Activated naive CD4-positive, alpha-beta T cell treated with anti-CD3 and anti-CD28 coated beads, Interleukin-2, amount 10 ng/mL, durations not matched to agents 7 days and 5 days (primary cell): ENCODE measurements at places on chromosomes 2 and 18.

DNA sequence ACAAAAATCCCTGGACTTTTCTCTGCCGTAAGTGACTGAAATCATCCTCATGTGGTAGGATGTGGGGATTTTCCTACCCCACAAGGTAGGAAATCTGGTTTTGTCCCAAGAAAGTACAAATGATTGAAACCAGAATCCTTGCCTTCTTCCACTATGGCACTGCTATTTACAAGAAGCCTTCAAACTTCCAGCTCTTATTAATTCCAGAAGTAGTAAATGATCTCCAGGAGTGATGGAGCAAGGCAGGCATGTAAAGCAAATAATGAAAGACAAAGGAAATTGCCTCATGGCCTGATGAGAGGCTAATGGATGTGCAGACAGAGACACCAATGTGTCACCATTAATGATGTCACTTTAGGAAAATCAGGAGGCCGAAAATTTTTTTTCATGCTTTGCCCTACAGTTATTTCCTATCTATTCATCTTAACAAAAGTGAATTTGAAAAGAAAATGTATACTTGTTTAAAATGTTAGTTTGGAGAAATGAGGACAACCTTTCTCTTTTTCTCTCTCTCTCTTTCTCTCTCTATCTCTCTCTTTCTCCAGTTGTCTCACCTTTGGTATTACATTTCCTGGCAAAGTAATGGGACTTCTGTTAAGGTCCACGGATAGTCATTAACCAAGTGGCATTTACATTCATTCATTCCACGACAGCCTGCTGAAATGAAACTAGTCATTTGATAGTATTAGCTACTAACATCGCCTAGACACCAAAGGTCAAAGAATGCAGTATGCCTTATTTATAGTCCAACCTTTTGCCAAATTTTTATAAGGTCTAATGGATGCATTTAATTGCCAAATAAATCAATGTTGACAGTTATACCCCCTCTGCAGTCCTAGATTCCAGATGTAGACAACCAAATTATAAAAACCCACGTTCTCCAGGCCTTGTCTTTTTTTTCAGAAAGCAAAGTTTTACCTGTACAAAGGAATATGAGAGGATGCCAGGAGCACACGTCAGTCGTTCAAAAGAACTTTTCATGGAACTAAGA lies 5.0 kb upstream of the EVA1A start:
- DNase-seq = no peak

- peak; percentile 69 for DNase-seq
Measured at GRCh38 chr2:157596992-157597681, 31.5 kb downstream of the ACVR1C start.

DNA sequence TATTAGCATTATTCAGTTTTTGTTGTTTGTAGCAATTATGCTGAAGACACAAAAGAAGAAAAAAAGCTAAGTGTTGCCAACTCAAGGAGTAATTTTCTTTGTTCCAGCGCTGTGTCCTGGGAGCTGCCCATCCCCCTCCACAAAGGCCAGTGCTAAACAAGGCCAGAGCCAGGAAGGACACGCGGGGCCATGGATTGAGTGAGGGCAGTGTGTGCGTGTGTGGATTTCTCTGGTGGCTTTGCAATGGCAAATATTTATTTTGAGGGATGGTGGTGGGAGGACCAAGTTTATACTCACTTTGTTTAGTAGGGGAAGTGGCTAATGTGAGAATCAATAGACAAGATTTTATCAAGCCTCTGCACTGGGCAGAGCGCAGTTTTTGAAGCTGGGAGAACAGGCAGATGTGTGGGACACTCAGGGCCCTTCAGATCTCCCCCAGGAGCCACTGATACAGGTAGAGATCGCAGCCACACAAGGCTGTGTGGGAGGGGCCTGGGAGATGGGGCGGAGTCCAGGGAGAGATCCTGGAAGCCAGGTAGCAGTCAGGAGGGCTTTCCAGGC lies 11.4 kb downstream of the AGAP1 start:
- no peak for DNase-seq

GRCh38 chr2:45180033-45180746 lies 170.9 kb upstream of the SIX2 start:
- DNase-seq = no peak

DNA sequence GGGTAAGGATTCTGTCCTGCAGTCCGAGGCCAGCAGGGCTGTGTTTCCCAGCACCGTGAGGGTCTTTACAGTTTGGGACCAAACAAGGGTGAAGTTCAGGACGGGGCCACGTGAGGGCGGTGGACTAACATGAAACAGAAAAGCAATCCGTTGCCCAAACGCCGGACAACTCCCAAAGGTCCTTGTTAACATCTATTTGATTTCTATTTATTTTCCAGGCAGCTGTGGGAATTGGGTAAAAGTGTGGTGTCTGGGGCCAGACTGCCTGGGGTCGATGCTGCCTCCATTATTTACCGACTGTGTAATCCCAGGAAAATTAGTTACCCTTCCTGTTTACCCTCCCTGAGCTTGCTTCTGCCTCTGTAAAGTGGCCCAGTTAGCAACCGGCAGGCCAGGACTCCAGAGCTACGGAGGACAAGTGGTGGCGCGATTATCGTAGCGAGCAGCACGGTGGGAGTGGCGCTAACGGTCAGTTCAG lies 66.3 kb upstream of the TCF7L1 start:
- peak; percentile 62 for DNase-seq

DNA sequence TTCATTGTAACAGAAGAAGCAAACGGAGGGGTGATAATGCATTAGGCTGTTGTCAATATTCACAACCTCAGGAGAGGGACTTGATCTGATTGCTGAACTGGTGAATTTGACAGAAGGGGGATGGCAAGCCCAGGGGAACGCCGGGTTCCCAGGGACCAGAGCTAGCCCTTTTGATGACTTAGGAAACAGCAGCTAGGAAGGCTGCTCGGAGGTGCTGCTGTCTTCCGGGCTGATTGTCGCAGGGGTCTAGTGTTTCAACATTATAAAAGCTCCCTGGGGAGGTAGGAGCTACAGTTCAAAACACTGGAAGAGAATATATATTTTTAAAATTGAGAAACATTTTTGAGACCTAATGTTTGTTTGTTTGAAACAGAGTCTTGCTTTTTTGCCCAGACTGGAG lies 47.3 kb downstream of the CD8B2 start:
- DNase-seq = no peak

- DNase-seq = no peak
Measured at GRCh38 chr2:219769090-219769910, 141.9 kb downstream of the SLC4A3 start.

DNA sequence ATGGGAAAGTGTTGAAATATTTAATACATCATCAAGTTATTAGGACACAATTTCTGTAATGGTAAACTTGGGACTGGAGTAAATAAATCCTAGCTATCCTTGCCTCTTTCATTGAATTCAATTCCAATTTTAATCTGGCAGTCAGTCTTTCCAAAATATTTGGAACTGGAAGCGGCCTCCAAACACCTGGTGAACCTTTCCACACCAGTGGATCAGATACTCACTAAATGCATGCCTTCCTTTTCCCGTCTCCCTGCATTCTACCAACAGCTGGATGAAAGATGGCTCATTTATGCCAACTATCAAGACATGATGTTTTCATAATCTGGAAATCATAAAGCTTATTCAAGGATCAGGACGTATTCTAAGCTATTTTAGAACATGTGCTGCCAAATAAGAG lies 488.2 kb upstream of the SPHKAP start:
- DNase-seq = no peak

GRCh38 chr2:200089756-200090109 lies 134.4 kb downstream of the MAIP1 start:
- no peak for DNase-seq

DNA sequence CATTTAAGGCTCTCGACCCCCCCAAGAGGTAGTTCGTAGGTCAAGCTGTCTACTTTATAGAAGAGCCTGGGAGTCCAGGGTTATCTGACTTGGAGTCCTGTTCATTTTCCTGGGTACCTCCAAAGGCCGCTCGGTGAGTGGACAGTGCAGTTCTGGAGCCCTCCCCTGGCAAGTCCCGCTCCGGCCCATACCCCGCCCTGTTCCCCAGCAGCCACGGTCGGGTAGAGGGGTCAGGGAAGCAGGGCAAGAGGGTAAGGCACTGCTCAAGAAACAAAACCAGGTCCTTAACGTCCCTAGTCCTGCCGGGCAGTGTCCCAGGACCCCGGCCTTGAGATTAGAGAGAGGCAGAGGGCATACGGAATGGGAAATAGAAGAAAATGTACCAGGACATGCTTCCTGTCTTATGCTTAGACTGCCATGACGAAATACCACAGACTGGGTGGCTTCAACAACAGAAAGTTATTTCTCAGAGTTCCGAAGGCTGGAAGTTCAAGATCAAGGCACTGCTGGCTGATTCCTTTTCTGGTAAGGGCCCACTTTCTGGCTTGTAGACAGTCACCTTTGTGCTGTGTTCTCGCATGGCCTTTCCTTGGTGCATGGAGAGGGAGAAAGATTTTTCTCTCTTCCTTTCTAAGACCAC lies 5.4 kb upstream of the HPCAL1 start:
- DNase-seq = no peak

GRCh38 chr2:28949617-28950305 lies 31.3 kb upstream of the TOGARAM2 start:
- no peak for DNase-seq

DNA sequence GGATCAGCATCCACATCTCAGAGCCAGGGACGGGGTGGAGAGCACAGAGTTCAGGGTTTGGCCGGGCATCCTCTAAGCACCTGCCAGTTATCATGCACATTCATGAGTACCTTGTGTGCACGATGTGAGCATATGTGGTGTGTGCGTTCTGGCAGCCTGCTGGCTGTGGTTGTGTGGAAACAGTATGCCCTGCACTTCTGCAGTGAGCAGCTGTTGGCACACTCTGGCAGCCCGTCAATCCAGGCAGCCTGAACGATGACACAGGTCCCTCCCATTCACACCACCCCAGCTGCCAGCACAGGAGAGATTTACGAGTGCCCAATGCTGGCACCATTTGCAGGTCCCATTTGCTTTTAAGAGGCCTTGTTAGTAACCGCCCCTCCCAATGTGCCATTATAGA lies 74.2 kb downstream of the CD8B2 start:
- no peak for DNase-seq

DNA sequence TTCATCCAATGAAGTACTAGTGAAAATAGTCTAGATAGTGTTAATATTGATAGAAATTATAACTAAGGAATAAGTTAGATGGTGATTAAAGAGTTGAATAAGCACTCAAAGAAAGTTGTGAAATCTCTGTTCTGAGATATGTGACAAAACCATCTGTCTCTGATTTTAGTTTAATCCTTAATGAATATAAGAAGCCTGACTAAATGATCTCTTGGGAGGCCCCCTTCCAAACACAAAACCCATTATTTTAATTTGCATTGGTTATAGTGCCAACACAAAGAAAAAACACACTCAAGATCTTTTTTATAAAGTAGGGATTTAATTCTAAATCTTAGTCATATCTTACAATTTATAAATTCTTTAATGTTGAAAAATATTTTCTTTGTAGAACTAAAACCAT lies 34.0 kb downstream of the SCN2A start:
- DNase-seq = no peak

DNA sequence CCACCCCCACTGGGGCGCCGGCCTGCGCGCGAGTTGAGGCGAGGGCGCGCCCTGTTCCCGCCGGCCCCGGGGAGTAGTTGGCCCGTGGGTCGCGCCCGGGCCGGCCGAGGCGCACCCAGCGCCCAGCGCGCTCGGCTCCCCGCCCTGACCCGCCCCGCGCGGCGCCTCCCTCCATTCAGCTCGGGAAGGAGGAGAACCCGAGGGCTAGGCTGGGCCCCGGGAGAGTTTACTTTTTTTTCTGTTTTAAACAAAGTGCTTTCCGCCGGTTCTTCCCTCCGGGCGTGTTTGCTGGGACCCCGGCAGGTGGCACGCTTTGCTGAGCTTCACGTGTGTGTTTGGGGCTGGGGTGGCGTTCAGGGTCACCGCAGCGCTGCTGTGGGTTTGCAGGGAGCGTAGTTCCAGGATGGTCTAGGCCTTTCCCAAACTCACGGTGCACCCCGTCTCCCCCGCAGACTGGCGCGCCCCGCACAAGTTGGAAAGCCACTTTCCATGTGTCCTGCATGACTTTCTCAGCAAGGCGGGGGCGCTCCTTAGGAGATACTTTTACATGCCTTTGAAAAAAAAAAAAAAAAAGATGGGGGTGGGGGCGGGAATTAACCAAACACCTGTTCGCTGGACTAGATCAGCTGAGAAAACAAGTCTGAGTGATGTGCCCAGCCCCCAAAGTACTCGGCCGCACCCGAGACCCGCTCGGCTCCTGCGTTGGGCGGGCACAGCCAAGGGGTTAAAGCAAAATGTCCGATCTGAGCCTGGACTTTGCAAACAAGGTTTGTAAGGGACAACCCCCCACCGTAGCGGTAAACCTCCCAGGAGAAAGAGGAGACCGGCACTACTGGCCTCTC lies 825 bp downstream of the ITGA6 start:
- DNase-seq = peak; percentile 76

DNA sequence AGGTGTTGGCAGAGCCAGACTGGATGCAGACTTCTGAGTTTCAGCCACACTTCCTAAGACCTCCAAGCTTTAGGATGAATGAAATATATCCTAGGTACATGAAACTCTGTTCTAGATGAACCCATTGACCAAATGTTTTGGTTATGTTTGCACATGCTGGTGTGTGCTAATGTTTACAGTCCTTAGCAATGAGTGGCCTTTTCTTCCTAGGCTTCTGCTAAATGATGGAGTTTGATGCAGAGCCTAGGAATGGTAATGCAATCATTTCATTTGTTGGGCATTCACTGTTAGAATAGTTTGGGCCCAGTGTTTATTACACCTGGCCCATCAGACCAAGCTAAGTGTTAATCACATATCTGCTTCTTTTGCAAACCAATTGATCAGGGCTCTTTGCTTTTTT lies 464.7 kb downstream of the MEIS1 start:
- DNase-seq = no peak

GRCh38 chr18:22293417-22293816 lies 124.0 kb downstream of the GATA6 start:
- no peak for DNase-seq

DNA sequence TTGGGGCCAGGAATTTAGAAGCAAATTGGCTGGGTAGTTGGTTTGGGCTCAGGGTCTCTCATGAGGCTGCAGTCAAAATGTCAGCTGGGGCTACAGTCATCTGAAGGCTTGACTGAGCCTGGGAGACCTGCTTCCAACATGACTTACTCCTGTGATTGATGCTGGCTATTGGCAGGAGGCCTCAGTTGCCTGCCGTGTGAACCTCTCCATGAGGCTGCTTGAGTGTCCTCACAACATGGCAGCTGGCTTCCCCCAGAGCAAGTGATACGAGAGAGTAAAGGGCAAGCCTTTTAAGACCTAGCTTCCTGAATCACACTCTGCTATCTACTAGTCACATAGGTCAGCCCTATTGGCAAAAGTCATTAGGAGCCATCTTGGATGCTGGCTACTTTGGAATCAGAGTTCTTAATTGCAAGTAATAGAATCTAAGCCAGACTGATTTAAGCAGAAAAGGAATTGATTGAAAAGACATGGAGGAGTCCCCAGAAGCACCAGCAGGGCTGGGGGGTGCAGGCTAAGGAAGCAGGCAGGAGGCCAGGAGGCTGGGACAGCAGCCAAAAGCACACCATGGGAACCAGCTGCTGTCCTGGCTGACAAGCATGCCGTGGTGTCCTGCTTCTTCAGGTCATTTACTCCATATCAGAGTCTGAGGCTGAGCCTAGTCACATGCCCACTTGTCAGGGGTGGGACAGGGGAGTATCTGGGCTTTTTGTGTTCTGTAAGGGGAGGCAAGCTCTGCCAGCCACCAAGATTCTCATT lies 7.8 kb upstream of the GIGYF2 start:
- no peak for DNase-seq

- peak; percentile 36 for DNase-seq
Measured at GRCh38 chr18:49055754-49056172, 105.0 kb upstream of the SMAD7 start.
